ENCODE measurements at places on chromosomes 4 and X. TPM values are rescaled to one million over a fixed set of nuclear protein-coding genes. Genes with fewer than 3 reads are reported as not detected.

GRCh38 chrX:39528161-39528916 lies 569.4 kb downstream of the BCOR start:
- DNase-seq = no peak
- no peaks in the 10 kb centered on the region for H3K36me3 ChIP-seq
- no peak overlapping the region for H3K27ac ChIP-seq
- H3K4me1 ChIP-seq = no peaks in the 10 kb centered on the region
- no peaks in the 10 kb centered on the region for H3K27me3 ChIP-seq

DNA sequence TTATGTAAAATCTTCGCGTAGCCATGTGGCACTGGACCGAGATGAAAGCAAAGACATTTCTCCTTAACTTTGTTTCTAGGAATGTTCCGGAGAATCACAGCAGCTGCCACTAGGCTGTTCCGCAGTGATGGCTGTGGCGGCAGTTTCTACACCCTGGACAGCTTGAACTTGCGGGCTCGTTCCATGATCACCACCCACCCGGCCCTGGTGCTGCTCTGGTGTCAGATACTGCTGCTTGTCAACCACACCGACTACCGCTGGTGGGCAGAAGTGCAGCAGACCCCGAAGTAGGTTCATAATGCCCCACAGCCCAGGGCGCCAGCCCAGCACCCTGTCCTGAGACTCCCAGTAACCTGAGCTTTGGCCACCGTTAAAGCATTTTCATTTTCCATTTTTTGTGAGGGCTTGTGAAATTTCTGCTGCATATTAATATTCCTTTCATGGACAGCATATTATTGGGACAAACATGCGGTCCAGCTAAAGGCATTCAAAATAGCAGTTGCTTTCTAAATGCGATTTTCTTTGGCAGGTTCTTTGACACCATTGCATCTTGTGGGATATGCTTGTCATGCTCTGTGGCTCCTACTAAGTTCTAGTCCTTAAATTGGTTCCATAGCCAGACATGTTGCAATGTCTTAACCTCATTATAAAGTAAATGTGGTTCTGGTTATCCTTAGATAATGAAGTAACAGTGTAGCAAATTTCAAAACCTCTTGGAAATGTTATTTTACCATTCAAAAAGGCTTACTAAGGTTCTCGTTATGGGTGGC lies 49.1 kb upstream of the MSANTD1 start:
- no peak overlapping the region for H3K27ac ChIP-seq
- no peaks in the 10 kb centered on the region for H3K4me1 ChIP-seq
- no peak overlapping the region for H3K4me3 ChIP-seq
- no peak for DNase-seq
- no peaks in the 10 kb centered on the region for H3K27me3 ChIP-seq

DNA sequence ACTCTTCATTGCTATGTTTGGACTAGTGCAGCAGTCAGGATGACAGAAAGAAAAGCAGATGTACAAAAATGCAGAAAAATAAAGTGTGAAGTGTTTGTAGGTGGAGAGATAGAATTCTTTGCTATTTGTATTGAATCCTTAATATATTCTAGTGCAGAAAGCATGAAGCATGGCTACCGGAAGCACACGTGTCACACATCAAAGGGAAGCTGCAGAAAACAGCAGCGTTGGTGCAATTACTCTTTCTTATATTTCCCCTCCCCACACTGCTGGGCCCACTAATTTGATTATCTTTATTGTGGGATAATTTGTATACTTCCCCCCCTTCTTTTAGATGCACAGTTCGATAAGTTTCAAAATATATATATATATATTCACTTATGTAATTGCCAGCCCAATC lies 35.9 kb upstream of the TAPT1 start:
- DNase-seq = no peak
- H3K4me1 ChIP-seq = no peaks in the 10 kb centered on the region
- no peaks in the 10 kb centered on the region for H3K27me3 ChIP-seq
- no peaks in the 10 kb centered on the region for H3K36me3 ChIP-seq
- H3K27ac ChIP-seq = no peak overlapping the region

GRCh38 chr4:185909972-185910371 lies 98.0 kb upstream of the SORBS2 start:
- no peaks in the 10 kb centered on the region for H3K4me1 ChIP-seq
- no peak for DNase-seq
- H3K27ac ChIP-seq = no peak overlapping the region
- no peaks in the 10 kb centered on the region for H3K36me3 ChIP-seq

DNA sequence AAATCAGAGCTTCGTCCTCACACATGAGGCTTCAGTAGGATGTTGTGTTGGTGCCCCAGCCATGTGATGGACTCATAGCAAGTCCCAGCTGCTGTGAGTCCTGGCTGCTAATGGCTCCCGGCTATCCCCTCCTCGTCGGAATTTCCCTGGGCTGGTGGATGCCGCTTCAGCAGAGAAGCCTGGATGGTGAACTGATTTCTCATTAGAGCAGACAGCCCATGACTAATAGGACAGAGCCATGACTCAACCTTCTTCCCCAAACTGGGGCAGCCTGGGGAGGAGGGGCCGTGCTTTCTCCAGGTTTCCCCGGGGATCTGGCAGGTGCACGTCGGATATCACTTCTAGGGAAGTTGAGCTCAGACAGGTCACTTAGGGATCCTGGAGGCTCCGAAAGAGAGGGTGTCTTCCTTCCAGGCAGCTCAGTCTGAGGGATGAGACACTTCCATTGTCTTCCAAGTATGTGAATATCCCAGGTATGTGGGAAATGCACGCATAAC lies 112.7 kb downstream of the ASMT start:
- no peak overlapping the region for H3K27ac ChIP-seq
- no peak overlapping the region for H3K4me3 ChIP-seq
- H3K36me3 ChIP-seq = no peaks in the 10 kb centered on the region
- no peak for DNase-seq
- H3K4me1 ChIP-seq = no peaks in the 10 kb centered on the region

The MAPK10 gene
- total RNA-seq = 0.37 TPM

The DGKK gene
- not detected for total RNA-seq

All from endothelial cell of umbilical vein (primary cell).